ENCODE measurements at places on chromosomes 1 and 21.
A peak's percentile ranks its signal among the peaks of the same experiment; 100 is the strongest.

DNA sequence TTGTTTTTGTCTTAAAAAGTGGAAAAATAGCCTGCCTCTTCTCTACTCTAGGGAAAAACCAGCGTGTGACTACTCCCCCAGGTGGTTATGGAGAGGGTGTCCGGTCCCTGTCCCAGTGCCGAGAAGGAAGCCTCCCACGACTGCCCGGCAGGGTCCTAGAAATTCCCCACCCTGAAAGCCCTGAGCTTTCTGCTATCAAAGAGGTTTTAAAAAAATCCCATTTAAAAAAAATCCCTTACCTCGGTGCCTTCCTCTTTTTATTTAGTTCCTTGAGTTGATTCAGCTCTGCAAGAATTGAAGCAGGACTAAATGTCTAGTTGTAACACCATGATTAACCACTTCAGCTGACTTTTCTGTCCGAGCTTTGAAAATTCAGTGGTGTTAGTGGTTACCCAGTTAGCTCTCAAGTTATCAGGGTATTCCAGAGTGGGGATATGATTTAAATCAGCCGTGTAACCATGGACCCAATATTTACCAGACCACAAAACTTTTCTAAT, 35.0 kb upstream of the TDRD10 start:
- peak; percentile 42 for DNase-seq

GRCh38 chr1:19942088-19942487, 18.7 kb upstream of the PLA2G2E start:
- DNase-seq: no peak

GRCh38 chr1:193763266-193763665, 576.9 kb upstream of the B3GALT2 start:
- no peak for DNase-seq

- no peak for DNase-seq
Measured at GRCh38 chr1:156465747-156466365, 34.7 kb downstream of the MEF2D start.

- DNase-seq: peak; percentile 74
Measured at GRCh38 chr1:27504588-27505419, 14.8 kb upstream of the WASF2 start.

DNA sequence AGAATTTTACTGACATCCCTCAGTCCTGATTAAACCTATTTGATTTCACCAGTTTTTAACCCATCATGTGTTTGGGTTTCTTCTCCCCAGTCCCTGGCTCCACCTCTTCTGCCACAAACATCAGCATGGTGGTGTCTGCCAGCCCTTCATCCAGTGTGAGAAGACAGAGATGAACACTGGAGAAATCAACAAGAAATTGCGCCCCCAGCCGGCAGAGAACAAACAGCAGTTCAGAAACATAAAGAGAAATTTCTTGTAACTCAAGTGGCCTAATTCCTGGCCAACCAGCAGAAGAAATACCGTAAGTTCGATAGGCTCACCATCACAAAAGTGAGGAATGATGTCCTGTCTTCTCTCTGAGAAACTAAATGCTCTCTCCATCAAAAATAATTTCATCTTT, 18.3 kb downstream of the S100A11 start:
- peak; percentile 23 for DNase-seq

DNA sequence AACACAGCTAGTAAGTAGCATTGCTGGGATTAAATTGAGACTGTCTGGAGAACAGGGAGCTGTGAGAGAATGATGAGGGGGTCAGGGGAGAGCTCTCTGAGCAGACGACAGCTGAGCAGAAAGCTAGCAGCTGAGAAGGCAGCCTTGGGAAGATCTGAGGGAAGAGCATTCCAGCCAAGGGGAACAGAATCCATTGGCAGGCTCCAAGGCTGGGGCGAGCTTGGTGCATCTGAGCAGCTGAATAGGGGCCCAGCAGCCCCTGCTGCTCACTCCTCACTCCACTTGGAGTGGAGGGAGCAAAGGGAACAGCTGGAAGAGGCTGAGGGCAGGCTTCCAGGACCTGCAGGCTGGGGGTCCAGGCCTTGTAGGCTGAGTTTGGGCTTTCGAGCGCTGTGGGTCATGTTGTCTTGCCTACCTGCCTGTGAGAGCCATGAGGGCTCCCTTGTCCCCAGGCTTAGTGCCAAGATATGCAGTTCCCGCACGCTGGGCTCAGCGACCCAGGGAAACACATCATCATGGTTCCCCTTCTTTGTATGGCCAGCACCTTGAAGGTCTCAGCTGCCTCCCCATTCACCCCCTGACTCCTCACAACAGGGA, 10.5 kb downstream of the ACOT11 start:
- DNase-seq: no peak

- DNase-seq: no peak
Measured at GRCh38 chr1:66393586-66394287, 140.2 kb upstream of the SGIP1 start.

GRCh38 chr21:44935533-44935927, 4.3 kb upstream of the SLX9 start:
- DNase-seq: no peak

- no peak for DNase-seq
Measured at GRCh38 chr21:45113543-45113942, 39.2 kb downstream of the ADARB1 start.

GRCh38 chr1:62682531-62682930, 5.7 kb downstream of the DOCK7 start:
- DNase-seq: no peak

GRCh38 chr1:211382182-211382713, 55.6 kb downstream of the TRAF5 start:
- no peak for DNase-seq

GRCh38 chr21:33360281-33360680, 35.5 kb downstream of the IFNAR1 start:
- DNase-seq: peak; percentile 53

- no peak for DNase-seq
Measured at GRCh38 chr1:108557296-108557695, 2.6 kb upstream of the EEIG2 start.

GRCh38 chr1:16111771-16112595, 38.5 kb upstream of the FAM131C start:
- DNase-seq: peak; percentile 68

DNA sequence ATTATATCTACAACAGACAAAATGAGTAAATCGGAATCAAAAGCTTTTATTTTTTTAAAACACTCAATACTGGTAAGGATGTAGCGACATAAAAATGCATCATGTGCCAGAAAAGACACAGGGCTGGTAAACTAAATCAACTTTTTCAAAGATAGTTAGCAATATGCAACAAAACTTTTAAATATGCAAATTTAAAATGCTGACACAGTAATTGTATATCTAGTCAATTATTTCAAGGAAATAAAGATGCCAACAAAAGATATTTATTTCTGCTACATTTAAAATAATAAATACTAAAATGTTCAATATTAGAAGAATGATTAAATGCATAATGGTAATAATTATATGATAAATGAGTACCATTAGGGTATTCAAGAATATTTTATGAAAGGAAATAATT, 295.1 kb downstream of the SMYD3 start:
- no peak for DNase-seq

GRCh38 chr1:63049135-63049534, 265.2 kb downstream of the ATG4C start:
- DNase-seq: no peak

- DNase-seq: no peak
Measured at GRCh38 chr1:3221112-3222041, 152.4 kb downstream of the PRDM16 start.

- DNase-seq: no peak
Measured at GRCh38 chr1:14919751-14920150, 233.8 kb upstream of the TMEM51 start.

GRCh38 chr1:161260376-161261260, 2.1 kb downstream of the PCP4L1 start:
- DNase-seq: no peak

DNA sequence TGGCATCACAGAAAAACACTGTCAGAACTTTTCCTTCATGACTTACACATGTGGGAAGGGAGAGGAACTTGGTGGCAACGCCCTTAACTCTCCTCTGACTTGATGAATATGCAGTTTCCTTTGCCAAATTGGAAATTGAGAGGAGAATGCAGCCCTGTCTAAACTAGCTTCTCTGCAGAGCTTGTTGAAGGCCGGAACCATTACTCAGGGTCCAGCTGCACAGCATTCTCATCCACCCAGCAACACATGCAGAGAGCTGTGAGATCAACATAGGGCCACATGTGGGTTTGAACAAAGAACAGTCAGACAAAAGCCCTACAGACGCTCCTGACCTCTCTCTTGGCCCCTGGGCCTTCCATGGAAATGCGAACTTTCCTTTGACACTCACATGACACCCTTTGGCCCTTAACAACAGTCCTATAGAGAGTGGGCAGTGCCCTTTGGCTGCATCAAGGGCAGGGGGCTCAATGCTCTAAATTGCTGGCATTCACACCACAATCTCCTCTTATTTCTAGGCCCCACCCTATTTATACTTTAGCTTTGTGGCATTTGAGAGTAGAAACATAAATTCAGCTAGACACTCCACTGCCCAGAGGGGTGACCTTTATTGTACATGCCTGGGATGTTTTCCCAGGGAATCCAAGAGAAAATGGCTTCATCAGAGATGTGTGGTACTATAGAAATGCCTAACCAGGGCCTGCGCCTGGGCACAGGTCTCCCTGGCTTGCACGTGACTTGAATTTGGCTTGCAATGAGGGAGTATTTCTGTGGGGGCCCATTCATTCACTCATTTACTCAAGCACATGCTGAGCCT, 64.4 kb downstream of the CDC7 start:
- DNase-seq: no peak

GRCh38 chr1:2799811-2800663, 1.5 kb downstream of the TTC34 start:
- DNase-seq: no peak

- peak; percentile 52 for DNase-seq
Measured at GRCh38 chr1:218553197-218553596, 208.1 kb downstream of the TGFB2 start.

- DNase-seq: no peak
Measured at GRCh38 chr1:14599800-14600199, 1.3 kb downstream of the KAZN start.

- peak; percentile 77 for DNase-seq
Measured at GRCh38 chr1:10387677-10388386, 11.0 kb upstream of the PGD start.

- DNase-seq: no peak
Measured at GRCh38 chr1:234307726-234308125, 65.5 kb upstream of the COA6 start.

GRCh38 chr1:119702384-119702783, 9.3 kb upstream of the PHGDH start:
- DNase-seq: peak; percentile 13

- DNase-seq: peak; percentile 68
Measured at GRCh38 chr1:236035681-236036101, 29.2 kb downstream of the NID1 start.

GRCh38 chr1:177138347-177138746, 26.2 kb downstream of the ASTN1 start:
- no peak for DNase-seq

DNA sequence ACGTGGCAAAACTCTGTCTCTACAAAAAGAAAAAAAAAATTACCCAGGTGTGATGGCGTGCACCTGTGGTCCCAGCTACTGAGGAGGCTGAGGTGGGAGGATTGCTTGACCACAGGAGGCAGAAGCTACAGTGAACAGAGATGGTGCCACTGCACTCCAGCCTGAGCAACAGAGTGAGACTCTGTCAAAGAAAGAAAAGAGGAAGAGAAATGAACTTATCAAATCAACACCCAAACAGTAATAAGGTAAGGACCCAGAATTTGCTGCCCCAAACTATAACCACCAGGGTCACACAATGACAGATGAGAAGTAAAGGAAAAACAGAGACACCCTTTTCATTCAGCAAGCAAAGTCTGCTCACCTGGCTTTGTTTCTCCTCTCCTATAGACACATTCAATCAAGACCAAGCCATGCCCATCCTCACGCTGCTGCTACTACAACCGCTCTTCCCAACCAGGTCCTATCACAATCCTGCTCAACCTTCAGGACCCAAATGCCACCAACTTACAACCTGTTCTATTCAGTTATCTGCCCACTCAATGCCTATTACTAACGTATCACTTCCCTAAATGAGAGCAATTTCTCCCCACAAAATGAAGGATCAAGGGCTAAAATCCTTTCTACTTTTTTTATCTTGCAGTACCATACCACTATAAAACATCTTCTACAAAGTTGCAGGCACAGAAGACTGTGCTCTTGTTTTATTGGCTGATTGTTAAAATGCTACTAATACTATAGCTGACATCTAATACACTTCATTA, 183.5 kb downstream of the RERE start:
- no peak for DNase-seq

DNA sequence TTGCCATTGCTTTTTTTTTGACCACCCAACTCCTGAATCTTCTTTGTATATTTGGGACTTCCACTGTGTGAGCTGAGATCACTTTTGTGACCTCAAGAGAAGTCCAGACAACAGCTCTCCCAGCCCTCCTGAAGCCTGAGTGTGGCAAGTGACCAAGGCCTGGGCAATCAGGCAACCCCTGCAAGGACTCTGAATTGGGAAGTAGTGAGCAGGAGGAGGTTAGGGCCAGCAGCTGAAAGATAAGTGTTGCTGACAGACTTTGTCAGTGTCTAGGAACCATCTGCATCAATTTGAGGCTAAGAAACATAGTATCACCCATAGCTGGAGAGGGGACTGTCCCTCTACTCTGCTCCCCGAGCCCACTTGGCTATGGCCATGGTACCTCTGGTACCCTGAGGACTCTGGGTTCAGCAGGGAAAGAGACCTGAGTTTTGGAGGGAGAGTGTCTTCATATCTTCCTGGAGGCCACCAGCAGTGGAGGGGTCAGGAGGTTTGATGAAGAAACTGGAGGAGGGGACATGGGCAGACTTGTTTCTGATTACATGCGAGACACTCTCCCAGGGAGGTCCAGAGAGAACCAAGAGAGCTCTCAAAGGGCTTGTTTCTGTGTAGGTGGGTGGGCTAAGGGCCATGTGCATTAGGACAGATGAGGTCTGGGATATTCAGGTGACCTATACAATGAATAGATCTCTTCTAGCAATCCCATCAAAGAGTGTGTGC, 147.0 kb upstream of the DNAH14 start:
- DNase-seq: no peak

GRCh38 chr1:119659628-119660027, 11.6 kb upstream of the ZNF697 start:
- peak; percentile 65 for DNase-seq

DNA sequence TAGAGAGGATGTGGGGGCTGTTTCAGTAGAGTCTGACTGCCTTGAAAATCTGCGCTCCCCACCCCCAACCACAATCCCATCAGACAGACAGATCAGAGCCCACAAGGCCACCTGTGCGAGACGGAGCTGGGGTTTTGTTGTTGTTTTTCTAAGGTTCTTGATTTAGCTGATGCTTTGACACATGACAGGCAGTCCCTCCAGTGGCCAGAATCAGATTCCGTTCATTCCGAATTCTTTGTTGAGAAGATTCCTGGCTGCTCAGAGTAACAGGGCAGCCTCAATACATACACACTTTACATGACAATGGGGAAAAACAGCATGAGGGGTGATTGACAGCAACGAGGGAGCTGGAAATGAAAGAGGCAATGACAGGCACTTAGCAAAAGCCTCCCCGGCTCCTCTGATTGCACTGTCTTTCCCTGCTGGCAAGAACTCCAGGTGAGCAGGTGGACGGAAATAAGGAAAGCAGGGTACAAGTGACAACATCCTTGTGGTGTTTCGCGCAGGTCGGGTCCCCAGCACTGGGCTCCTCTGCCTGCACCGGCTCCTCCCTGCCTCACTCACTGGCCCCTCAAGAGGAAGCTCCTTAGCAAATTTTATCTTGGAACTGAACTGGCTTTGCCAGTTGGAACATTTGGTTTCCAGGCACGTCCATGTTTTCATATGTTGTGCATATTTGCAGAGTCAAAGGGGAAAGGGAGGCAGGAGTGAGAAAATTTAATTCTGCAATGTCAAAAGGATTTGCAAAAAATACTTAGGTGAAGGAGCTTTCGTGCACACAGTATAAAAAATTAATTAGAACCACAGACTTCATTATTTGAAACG, 148.7 kb downstream of the PGBD5 start:
- peak; percentile 20 for DNase-seq

GRCh38 chr1:55073187-55073916, 34.0 kb downstream of the PCSK9 start:
- DNase-seq: no peak
